ENCODE measurements at places on chromosomes 3 and 15.

GRCh38 chr15:73826711-73827251, 46.6 kb upstream of the TBC1D21 start:
- DNase-seq, result no peak

GRCh38 chr15:81381720-81382119, 7.7 kb upstream of the TMC3 start:
- no peak for DNase-seq

DNA sequence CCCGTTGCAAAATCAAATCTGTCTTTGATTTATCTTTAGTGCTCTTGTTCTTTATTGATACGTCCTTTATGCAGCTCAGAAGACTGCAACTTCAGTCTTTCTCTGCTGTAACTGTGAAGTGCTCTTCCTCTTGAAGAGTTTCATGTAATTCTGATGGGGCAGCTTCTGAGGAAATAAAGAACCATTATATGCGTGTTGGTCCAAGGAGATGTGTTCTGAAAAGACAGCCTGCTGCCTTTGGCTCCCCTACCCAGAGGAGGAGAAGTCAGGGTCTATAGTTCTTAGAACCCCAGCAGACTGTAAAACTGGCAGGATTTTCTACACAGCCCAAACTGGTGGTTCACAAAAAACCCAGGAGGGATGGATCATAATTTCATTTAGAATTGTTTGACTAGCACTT, 22.4 kb upstream of the ABHD10 start:
- no peak for DNase-seq

- no peak for DNase-seq
Measured at GRCh38 chr3:42736081-42736480, 33.5 kb upstream of the HHATL start.

DNA sequence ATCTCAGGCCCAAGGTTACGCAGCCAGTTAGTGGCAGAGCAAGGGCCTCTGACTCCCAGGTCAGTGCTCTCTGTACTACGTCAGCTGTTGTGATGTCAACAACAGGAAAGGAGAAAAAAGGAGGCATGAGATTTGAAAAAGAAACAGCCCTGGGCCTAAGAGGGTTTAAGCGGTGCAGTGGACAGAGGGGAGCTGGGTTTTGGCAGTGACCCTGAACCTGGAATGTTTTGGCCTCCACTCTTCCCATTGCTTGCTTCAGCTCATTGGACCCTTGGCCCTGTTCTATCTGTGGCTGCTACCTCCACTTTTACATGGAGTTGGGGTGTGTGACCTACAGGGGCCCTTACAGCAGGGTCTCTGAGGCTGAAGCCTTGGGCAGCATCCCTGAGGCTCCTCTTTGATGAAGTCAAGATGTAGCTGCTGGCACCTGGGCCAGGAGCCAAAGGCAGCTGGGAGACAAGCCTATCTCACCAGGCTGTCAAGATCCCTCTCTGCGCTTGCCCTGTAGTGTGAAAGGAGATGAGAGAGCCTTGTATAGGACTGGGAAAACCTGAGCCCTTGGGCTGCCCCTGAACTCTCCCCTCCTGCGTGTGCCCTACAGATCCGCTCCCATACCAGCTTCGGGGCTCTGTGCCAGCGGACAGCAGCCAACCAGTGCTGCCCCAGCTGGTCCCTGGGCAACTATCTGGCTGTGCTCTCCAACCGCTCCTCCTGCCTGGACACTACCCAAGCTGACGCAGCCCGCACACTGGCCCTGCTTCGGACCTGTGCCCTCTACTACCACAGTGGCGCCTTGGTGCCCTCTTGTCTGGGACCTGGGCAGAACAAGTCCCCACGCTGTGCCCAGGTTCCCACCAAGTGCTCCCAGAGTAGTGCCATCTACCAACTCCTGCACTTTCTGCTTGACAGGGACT, 8.7 kb downstream of the DISP2 start:
- no peak for DNase-seq

DNA sequence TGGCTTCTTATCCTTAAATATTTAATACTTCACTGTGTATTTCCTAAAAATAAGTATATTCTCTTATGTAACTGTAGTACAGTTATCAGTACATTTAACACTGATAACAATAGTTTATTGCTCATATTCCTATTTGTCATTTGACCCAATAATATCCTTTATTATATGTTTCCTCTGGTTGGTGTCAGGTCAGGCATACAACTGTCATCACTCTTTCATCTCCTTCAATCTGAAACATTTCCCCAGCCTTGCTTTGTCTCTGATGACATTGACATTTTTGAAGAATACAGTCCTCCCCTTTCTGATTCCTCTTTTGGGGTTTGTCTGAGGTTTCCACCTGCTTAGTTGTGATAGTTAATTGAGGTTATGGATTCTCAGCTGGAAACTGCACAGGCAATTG, 27.8 kb downstream of the PLEKHO2 start:
- no peak for DNase-seq

GRCh38 chr3:153818338-153818737, 302.9 kb upstream of the ARHGEF26 start:
- no peak for DNase-seq

DNA sequence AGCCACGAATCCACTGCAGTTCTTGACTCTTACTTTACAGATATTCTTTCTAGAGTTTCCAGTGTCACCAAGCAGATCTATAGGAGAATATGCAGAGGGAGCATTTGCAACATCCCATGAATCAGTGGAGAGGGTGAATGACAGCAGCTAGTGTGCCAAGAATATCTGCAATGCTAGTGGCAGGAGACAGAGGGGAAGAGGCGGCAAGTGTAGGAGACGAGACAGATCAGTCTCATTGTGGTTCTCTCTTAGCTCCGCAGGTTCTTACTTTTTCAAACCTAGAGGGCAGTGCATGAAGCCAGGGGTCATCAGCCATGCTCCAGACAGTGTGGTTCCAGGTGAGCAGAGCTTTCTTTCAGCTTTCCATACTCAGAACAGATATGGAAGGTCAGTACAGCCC, 744 bp downstream of the ZNF619 start:
- DNase-seq, result no peak
